ENCODE measurements at places on chromosomes 5 and 9.

DNA sequence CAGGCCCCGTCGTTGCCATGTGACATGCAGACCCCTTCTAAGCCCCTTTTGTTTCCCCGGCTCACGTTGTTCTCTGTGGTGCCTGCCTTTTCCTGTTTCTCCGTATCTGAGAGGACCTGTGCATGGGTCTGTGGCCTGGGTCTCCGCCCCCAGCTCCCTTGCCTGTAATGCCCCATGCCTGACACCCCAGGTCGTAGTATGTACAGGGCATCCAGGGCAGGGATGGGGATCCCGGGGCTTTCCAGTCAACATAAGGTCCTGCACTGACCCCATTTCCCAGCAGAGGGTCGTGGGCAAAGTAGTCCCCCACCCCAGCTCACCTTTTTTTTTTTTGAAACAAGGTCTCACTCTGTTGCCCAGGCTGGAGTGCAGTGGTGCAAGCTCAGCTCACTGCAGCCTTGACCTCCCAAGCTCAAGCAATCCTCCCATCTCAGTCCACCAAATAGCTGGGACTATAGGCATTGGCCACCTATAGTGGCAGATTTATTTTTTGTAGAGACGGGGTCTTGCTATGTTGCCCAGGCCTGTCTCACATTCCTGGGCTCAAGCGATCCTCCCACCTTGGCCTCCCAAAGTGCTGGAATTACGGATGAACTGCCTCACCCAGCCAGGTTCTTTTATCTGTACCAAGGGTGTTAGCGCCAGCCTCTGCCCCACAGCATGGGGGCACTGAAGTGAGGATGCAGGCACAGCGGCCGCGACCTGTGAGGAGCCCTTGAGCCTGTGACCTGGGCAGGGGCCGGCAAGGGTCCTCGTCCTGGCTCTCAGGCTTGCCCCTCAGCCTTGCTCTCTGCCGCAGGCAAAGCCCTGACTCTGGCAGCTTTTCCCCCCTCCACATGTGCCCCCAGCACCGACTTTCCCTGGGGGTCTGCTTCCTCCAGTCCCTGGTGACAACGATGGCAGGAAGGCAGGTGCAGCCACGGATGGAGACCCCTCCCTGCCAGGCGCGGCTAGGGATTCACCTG lies 19.1 kb upstream of the QSOX2 start:
- DNase-seq, result no peak

DNA sequence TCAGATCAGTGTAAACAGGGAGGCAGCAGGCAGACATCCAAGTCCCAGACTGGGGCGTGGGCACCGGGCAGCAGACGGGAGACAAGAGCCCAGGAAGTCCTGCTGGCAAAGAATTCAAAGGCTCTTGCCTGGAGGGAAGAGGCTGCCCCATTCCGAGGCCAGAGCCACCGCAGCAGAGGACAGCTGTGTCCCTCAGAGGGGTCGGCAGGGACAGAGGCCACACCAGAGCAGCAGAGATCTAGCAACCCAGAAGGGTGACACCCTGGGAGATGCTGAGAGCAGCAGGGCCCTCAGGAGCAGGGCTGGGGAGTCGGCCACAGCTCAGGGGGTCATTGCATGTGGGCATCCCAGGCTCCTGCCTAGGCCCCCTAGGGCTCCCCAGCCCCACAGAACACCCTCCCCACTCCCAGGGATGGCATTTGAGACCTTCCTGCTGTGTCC lies 29.1 kb downstream of the ADAMTS2 start:
- DNase-seq, result no peak

DNA sequence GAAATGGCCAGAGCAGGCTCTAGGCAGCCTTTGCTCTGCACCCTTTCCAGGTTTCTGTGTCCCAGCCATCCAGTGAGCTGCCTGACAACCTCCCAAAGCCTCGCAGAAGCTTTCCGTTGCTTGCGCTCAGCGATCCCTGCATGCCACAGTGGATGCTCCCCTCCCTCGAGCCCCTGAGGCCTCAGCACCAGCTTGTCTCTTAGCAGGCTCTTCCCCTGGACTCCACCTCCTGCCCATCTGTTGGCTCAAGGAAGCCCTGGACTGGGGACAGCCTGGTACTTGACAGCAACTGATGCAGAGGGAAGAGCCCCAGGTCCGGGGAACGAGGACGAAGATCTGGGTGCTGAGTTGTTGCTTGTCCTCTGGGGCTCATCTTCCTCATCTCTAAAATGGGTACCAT lies 23.2 kb downstream of the TSPAN17 start:
- no peak for DNase-seq

- DNase-seq, result no peak
These were observed 201.3 kb upstream of the IL12B start for GRCh38 chr5:159531554-159532105.

DNA sequence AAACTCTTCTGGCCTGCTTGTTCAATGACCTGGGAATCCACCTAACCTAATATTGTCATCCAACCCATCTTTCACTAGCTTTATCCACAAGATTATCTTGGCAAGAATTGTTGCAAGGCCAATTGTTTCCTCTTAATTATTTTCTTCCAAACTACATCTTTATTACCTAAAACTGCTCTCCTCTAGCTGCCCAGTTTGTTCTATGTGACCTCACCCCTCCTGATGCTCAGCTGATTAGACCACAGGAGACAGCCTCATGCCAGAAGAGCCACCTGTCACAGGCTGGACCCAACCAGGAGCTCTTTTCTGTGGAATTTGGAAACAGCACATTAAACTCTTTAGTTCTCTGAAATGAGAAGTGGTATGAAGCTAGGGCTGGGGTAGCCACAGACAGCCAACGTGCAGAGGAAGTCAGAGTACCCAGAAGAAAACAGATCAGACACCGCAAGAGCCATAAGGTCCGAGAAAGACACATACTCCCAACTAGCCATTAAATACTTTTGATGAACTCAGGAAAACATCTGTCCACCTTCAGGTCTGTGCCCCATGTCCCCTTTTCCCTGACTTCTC lies 12.0 kb downstream of the SAXO1 start:
- DNase-seq, result no peak

- no peak for DNase-seq
These were observed 2.4 kb upstream of the HAPLN1 start for GRCh38 chr5:83723031-83723430.

GRCh38 chr5:160457252-160457651 lies 35.6 kb downstream of the PTTG1 start:
- DNase-seq, result no peak

DNA sequence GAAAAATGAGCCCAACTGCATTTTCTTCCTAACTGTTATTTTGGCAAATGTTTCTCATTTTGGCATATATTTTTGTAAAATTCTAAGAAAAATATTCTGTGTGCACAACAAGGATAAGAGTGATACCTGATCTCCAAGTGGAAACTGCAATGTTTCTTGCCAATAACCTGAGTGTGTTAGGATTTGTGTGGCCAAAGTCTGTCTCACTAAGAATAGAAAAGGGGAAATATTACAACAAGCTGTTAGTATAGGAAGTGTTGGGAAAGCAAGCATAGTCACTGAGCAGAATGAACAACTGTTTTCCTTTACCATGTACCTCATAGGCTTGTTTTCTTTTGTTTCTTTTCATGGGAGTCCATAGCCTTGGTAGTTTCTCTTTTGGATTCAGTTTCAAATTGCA lies 624.2 kb downstream of the MTRR start:
- DNase-seq, result no peak

GRCh38 chr5:167503926-167504720 lies 787.3 kb upstream of the WWC1 start:
- no peak for DNase-seq

DNA sequence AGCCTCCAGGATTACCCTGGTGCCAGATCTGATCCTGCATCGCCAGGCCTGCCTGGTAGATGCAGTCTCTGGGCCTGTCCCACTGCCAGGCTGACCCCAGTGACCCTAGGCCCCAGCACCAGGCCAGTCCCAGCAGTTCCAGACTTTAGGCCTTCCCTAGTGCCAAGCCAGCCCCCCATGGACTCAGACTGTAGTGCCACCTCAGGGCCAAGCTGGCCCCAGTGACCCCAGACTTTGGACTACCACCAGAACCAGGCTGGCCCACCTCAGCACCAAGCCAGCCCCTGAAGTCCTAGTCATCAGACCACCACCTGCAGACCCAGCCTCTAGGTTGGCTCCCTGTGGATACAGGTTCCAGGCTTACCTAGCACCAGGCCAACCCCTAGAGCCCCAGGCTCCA lies 142.5 kb downstream of the PJA2 start:
- no peak for DNase-seq

GRCh38 chr5:15267966-15268365 lies 232.0 kb upstream of the FBXL7 start:
- DNase-seq, result no peak

- no peak for DNase-seq
These were observed 28.4 kb downstream of the PCDHGC5 start for GRCh38 chr5:141517312-141517711.

- DNase-seq, result no peak
These were observed 36.2 kb downstream of the SH3PXD2B start for GRCh38 chr5:172417983-172418630.

- DNase-seq, result no peak
These were observed 2.9 kb downstream of the SEC24A start for GRCh38 chr5:134651531-134651930.

GRCh38 chr5:2710910-2711309 lies 40.6 kb downstream of the IRX2 start:
- DNase-seq, result no peak

- DNase-seq, result no peak
These were observed 247.9 kb downstream of the TENT4A start for GRCh38 chr5:6961123-6961522.

DNA sequence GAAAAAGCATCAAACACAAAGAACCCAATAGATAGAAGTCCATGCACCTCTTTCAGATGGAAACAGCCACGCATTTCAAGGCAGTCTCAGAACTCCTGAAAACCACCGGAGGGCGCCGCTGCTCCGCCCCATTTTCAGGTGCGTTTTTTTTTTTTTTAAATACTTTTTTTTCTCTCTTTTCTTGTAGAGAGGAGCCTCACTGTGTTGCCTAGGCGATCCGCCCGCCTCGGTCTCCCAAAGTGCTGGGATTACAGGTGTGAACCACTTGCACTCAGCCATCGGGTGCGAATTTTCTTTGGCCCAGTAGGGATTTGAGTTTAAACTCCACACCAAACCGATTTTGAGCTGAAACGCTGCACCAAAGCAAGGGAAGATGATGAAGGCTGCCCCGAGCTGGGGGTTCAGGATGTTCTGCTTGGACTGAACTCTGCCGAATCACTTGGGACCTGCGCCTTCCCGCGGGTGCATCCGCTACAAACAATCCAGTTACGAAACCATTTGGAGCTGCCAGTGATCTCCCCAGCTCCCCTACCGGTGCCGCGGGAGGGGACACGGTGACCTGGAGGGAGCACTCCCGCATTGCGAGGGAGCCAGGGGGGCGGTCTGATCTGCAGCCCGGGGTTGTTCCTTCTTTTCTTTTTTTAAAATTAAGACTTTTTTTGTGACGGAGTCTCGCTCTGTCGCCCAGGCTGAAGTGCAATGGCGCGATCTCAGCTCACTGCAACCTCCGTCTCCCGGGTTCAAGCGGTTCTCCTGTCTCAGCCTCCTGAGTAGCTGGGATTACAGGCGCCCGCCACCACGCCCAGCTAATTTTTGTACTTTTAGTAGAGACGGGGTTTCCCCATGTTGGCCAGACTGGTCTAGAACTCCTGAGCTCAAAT lies 1.4 kb downstream of the PTGR1 start:
- DNase-seq, result no peak
